ENCODE measurements at places on chromosomes 5 and 9. TPM values are rescaled to one million over a fixed set of nuclear protein-coding genes. Genes with fewer than 3 reads are reported as not detected.

GRCh38 chr5:127995556-127995955, 88.0 kb upstream of the SLC12A2 start:
- DNase-seq: no peak

- no peak for DNase-seq
These were observed 41.9 kb upstream of the RNF38 start for GRCh38 chr9:36441966-36442365.

DNA sequence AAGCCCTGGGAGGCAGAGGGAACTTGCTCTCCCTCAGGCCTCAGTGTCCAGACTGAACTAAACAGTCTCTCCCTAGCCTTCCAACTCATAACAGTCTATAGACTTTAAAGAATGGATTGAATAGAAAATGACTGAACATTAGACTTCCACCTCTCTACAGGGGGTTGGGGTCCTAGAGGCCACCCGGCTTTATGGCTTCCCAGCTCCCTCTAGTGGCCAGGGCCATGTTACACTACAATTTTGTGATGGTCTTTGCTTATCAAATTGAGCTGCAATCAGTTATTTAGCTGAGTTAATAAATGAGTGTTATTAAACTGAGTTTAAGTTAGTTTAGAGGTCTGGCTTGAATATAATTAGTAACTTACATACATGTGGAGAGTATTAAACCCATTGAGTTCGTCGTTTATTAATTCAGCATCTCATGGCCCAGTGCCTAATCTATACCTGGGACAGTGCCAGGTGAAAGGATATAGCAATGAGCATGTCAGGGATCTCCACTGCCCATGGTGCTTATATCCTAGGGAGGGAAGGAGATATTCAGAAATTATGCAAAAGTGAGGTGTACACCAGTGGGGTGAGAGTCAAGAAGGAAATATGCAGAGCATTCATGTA, 105.2 kb downstream of the SH3TC2 start:
- DNase-seq: no peak

DNA sequence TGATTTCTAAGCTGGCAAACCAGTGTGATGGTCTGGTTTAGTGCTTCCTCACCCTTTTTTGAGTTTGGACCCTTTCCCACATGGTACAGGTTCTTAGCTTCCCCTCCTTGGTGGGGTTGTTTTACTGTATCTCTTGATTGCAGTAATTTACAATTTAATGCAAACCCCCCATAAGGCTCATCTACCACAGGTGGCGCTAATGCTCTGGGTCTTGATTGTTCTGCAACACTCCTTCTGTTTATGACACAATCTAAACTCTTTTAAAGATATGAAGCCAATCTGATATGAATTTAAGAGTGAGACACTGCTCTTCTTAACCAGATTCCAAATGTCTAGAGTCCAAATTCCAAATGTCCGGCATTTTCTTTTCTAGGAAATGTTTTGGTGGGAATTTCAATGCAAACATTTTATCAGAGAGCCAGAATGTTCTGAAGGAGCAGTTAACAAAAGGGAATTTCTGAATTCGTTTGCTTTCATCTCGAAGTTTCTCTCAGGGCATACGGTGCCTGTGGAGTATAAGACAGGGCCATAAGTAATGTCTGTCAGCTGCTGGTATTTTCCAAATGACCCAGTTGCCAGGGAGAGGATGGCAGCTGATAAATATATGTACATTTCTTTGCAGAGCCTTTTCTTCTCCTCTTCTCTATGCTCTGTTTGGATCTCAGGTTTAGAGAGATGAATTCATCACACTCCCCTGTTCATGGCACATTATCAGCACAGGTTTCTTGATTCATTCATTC, 246.8 kb downstream of the ARHGAP26 start:
- no peak for DNase-seq

DNA sequence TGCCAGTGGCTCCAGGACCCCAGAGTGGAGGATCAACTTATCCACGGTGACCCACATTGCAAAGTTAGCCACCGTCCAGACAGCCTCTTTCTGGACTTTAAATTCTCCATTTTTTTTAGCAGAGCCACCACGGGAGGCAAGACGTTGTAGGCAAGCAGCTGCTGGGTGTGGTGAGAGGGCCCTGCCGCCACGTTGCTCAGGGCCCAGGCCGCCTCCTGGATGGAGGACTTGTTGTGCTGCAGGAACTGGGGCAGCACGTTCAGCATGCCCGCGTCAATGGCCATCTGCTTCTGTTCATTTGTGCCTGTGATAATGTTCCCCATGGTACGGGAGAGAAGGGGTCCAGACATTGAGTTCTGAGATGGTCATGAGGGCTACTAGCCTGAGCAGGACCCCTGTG, 114.3 kb upstream of the POC5 start:
- no peak for DNase-seq

DNA sequence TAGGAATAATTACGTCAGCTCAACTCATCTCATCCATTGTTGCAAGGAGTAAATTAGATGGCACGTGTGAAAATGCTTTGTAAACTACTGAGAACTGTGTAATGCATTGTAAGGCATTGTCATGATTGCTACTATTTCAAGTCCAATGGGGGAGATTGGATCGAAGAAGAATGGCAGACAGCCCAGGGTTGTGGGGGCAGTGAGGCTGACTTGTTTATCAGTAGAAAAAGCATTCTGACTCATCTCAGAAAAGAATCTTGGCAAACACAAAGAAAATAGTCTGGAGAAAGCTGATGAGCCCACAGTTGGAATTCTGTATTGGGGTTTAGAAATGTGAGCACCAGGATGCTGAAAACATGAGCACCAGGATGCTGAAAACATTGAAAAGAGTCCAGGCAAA, 28.0 kb upstream of the DAP start:
- DNase-seq: no peak

DNA sequence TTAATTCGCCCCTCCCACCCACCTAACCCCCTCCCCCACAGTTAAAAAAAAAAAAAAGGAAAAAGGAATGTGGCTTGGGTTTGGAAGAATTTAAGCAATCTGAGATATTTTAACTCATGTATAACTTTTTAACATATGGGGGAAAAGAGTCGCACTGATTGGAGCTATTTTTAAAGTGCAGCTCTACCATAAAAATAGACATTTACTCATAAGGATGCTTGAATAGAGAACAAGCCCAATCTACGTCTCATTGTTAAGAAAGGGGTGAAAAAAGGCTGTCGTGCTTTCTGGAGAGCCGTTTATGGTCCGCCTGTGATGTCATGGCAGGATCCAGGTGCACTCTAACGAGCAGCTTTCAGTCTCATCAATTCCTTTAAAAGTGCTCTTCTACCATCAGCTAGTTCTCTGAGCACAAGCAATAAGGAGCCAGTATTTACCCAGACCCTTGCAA, 142.4 kb downstream of the ELAVL2 start:
- no peak for DNase-seq

DNA sequence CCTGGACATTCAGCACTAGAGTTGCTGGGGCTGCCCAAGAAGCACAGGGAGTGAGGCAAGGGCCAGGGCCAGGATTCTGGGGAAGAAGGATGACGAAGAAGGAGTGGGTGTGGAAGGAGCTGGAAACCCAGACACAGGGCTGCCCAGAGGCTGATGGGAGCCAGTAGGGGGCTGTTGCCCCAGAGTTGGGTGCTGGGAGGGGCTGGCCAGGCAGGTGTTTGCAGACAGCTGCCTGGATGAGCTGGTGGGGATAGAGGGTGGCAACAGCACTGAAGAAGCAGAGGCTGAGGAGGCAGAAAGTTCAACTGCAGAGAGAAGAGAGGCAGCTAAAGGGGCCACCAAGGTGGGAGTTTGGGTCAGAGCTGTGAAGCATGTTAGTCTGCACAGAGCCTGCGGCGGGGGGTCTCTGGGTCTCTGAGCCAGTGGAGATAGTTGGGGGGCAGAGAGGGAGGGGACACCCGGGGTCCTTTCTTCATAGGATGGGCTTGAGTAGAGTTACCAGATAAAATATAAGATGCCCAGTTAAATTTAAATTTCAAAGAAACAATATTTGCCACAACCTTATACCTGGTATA, 2.5 kb upstream of the AQP7 start:
- no peak for DNase-seq

The WHRN gene
- 1.5 TPM for polyA plus RNA-seq

GRCh38 chr5:172454358-172455086, at the start of gene SH3PXD2B:
TSS of gene SH3PXD2B (minus strand) at chr5:172454525. CDS start at chr5:172454352, 173 bp downstream.
- no peak for DNase-seq

The PCDHA9 gene
- 0.01 TPM for polyA plus RNA-seq

The TRIM36 gene
- polyA plus RNA-seq: 2.2 TPM

DNA sequence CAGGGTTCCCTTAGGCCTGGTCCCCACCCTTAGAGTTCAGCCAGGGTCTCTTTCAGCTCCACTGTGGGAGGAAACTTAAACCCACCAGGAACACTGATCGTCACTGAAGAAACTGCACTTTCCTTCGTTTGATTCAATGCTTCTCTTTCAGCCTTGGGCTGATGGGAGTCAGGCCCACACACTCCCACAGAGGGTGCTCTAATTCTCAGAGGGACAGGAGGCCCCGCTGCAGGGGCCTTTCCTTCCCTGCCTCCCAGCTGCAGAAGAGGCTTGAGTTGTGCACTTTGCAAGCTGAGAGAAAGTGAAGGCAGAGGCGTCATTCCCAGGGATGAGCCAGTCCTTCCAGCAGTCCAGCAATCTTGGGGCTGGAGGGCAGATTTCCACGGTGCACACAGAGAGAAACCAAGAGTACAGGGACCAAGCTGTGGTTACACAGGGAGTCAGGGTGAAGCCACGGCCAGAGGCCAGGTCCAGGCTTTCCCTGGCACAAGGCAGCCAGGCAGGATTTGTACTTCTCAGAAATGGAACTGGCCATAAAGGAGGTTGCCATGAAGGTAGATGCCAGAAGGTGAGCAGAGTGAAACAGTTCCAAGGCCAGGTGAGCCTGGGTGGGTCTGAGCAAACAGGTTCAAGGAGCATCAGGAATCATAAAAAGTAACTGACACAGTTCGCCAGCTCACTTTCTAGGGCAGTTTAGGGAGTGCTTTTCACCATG, 10.4 kb upstream of the GLIPR2 start:
- no peak for DNase-seq

- DNase-seq: no peak
These were observed 151.0 kb downstream of the MYO10 start for GRCh38 chr5:16784843-16785791.

The ODF2 gene
- 6.6 TPM for polyA plus RNA-seq

The STOM gene
- 101 TPM for polyA plus RNA-seq

The CXCL14 gene
- 613 TPM for polyA plus RNA-seq

GRCh38 chr9:79053598-79053997, 518.2 kb upstream of the TLE4 start:
- DNase-seq: no peak

The SYK gene
- polyA plus RNA-seq: 1.8 TPM

DNA sequence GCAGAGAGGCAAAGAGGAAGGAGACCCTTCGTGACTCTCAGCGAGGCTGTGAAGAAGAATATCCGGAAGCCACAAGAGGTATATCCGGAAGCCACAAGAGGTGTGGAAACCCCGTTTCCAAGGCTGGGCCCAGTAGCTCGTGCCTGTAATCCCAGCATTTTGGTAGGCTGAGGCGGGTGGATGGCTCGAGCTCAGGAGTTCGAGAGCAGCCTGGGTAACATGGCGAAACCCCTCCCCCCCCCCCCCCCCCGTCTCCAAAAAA, 612 bp upstream of the BBLN start:
- no peak for DNase-seq

- no peak for DNase-seq
These were observed 9.1 kb downstream of the CHMP5 start for GRCh38 chr9:33273972-33274328.

- DNase-seq: no peak
These were observed 15.4 kb downstream of the MACIR start for GRCh38 chr5:103273952-103274351.

The SLC36A2 gene
- polyA plus RNA-seq: not detected

GRCh38 chr5:148104226-148104625, 40.4 kb downstream of the SPINK5 start:
- DNase-seq: no peak

DNA sequence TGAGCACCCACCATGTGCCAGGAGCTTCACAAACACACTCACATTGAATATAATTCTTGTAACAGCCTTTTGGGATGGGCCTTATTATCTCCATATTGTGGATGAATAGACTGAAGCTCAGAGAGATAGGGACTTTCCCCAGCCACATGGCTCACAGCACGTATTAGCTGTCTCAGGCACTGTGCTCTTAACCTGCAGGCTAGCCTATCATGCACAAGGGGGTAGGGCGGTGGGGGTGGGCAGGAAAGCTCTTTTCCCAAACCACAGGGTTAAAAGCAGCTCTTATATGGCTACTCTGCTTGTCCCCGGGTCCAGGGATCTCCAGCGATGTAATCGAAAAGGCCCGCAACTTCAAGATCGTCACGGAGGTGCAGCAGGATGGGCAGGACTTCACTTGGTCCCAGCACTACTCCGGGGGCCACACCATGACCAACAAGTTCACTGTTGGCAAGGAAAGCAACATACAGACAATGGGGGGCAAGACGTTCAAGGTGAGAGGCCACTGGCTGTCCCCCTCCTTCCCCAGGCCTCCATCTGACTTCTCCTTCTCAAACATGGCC, 2.6 kb downstream of the FABP6 start:
- no peak for DNase-seq

- DNase-seq: no peak
These were observed 27.2 kb downstream of the SLC35A4 start for GRCh38 chr5:140591747-140592372.

The C9orf43 gene
- 0.89 TPM for polyA plus RNA-seq

DNA sequence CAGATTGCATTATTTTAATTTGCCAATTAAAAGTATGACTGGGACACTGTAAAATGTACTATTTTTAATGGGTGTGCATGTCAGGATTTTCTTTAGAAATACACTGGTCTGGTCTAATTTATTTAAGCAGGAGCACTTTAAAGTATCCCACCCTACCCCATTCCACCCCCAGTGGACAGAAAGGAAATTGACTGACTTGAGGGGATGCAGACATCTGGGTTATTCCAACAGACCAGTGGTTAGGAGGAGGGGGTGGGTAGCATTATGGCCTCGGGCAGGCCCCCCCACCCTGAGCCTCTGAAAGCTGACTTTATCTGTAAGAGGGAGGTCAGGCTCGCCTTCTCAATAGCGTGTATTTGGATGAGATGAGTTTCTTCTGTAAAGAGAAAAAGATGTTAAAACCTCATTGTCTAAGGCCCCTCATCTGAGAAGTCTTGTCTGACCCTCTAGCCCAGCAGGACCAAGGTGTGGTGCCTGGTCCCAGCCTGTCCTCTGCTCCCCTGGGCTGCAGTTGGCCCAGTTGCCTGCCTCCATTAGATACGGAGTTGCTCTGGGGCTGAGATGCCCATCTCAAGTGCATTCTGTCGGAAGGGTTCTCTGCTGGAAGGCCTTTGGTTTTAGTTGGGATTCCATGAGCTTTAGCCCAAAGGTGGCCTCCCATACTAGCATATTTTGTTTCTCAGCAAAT, 4.4 kb downstream of the HNRNPAB start:
- no peak for DNase-seq

The PCDHA5 gene
- not detected for polyA plus RNA-seq

The IFNA13 gene
- polyA plus RNA-seq: not detected

DNA sequence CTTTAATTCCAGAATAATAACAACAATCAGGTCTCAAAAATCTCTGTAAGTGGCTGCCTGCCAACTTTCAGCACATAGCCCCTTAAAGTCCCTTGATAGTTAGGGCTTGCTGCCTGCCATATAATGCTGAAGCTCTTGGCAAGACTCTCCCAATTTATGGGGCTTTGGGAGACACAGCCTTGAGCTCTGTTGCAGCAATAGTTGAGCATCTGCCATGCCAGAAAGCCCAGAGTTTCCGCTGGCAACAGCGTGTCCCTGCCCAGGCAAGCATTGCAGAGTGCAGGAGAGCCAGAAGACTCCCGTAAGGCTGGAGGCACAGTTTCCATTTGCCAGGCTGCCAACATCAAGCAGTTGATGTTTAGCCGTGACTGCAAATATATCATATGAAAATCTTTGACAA, 678.5 kb upstream of the NUDT12 start:
- no peak for DNase-seq

Measured in keratinocyte (primary cell).